Cardiac fibroblast (primary cell): ENCODE measurements at places on chromosomes 1 and 21.
A peak's percentile ranks its signal among the peaks of the same experiment; 100 is the strongest.

GRCh38 chr1:233603478-233603877, 10.4 kb upstream of the KCNK1 start:
- DNase-seq: no peak

DNA sequence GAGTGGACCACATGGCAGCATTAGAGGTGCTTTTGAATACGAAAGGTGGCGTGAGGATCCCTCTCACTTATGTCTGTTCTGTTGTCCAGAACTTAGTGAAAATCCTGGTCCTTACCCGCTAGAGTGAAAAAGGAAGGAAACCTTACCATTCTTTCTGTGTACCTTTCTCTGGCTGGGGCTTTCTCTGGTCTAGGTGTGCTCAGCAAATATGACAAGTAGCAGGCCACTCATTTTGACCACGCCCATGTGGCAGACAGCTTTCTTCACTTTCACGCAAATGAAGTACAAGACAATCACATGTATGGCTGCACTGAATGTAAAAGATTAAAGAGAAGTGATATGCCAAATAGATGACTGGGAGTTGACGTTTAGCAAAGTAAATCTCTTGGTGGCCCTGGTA, 131.9 kb downstream of the FGGY start:
- no peak for DNase-seq

DNA sequence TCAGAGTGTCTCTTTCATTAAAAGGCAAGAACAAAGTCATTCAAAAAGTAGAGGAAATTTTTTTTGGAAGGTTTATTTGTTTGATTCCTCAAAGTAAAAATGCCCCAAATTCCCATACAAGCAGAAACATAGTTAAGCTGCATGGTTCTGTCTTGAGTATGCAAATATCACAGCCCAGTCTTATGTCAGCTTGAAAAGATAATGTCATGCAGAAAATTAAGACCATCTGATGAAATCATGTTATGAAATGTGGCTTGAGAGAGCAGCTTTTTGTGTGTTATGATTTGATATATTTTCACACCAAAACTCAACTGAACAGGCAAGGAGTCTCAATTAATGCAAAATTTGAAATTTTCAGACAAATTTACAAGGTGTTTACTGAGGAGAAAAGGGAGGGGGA, 411.0 kb downstream of the LMO4 start:
- no peak for DNase-seq

- no peak for DNase-seq
These were observed 13.7 kb upstream of the EPS8L3 start for GRCh38 chr1:109777436-109777835.

- peak; percentile 80 for DNase-seq
These were observed 747 bp upstream of the ENAH start for GRCh38 chr1:225653463-225654276.

DNA sequence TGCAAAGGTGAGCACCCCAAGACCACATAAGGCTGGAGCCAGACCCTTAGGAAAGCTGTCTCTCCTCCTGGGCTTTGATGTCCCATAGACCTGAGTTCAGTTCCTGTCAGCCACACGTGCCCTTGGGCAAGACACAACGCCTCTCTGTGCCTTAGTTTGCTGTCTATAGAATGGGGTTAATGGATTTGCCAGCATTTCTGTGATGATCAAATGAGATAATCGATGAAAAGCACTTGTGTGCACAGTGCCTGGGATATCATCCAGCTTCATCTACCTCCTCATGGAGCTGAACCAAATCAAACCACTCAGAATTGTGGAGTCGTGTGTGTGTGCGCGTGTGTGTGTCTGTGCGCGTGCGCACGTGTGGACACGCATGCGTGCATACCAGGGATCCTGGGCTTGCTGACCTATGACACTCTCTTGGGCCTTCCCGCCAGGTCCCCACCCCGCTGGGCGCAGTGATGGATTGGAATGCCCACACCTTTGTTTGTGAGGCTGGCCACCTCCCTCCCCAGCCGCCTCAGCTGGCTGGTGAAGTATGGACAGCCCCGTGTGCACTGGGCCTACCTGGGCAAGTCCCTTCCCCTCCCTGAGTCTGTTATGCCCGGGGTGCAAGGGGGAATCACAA, 5.2 kb downstream of the TTC22 start:
- DNase-seq: no peak

DNA sequence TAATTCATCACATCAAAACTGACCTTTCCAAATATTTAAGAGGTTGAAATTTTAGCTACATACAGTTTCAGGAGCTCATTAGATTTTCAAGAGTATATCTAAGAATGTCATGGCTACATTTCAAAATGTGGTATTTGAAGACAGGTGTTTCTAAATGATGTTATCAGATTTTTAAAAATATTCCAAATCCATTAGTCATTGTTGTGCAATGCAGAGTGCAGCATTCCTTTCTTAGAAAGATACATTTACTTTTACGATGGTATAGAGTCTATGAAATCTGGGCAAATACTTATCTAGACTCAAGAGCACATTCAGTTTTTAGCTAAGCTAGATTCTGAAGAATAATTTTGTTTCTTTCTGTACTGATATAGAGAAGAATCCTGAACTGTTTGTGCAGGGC, 230.3 kb downstream of the CHRM3 start:
- peak; percentile 1 for DNase-seq

- DNase-seq: peak; percentile 63
These were observed at the start of gene SLC44A3 for GRCh38 chr1:94819945-94820746. SLC44A3 (plus strand) TSS chr1:94820357; CDS start chr1:94820452, 95 bp downstream.

DNA sequence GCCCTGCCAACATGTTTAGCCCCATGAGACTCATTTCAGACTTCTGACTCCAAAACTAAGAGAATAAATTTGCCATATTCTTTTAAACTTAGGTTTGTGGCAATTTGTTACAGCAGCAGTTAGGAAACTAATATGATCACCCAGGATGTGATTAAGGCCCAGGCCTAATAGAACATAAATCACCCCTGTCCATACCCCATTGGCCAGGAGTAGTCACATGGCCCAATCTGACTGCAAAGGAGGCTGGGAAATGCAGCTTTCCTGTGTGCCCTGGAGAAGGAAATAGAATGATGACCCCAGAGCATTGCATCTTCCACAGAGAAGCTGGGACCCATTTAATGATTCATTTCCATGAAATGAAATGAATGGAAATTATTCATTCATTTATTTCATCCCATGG, 100.4 kb upstream of the KLHDC7A start:
- DNase-seq: no peak

- no peak for DNase-seq
These were observed 72.4 kb downstream of the KCNJ15 start for GRCh38 chr21:38329162-38329561.

DNA sequence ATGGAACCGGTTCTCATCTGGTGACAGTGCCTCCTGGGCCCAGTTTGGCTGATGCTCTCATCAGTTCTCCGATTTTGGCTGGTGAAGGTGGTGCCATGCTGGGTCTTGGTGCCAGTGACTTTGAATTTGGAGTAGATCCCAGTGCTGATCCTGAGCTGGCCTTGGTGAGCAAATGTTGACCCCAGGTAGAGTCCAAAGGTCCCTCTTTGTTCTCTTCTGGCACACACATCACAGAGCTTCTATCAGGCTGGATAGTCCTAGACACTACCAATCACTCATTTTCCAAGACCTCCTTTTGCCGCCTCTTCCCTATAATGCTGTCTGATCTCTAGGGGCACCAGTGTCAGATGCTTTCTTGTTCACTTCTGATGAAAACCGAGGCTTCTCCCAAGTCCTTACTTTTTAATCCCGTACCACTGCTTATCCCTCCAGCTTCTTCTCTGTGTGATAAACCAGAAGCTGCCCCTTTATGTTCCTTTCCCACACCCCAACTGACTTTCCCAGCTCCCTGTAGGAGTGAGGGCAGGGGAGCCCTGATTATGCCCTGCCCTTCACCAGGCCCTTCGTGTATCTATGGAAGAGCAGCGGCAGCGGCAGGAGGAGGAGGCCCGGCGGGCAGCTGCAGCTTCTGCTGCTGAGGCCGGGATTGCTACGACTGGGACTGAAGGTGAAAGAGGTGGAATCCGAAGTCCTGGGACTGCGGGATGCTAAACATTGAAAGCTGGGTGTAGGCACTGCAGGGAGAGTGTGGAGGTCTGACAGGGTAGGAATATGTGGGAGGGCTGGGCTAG, 11.1 kb downstream of the PSMD4 start:
- no peak for DNase-seq
